ENCODE measurements at places on chromosomes 5 and 9. TPM values are rescaled to one million over a fixed set of nuclear protein-coding genes. Genes with fewer than 3 reads are reported as not detected.

DNA sequence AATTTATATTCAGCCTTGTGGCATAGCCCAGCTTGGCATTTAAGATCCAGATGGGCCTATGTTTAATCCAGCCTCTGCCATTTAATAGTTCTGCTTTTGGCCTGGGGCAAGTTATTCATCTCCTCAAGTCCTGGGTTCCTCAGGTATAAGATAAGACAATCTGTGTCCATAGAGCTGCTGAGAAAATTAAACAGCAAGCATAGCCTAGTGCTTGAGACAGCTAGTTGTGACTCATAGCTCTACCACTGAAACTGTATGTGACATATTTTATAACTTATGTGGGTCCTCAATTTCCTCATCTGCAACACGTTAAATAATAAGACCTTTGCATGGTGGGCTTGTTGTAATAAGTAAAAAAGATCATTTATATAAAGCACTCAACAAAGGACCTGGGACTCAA lies 53.3 kb upstream of the ATP10B start:
- H3K27me3 ChIP-seq, result peaks cover 1% of the 10 kb centered on the region
- no peaks in the 10 kb centered on the region for H3K4me1 ChIP-seq

DNA sequence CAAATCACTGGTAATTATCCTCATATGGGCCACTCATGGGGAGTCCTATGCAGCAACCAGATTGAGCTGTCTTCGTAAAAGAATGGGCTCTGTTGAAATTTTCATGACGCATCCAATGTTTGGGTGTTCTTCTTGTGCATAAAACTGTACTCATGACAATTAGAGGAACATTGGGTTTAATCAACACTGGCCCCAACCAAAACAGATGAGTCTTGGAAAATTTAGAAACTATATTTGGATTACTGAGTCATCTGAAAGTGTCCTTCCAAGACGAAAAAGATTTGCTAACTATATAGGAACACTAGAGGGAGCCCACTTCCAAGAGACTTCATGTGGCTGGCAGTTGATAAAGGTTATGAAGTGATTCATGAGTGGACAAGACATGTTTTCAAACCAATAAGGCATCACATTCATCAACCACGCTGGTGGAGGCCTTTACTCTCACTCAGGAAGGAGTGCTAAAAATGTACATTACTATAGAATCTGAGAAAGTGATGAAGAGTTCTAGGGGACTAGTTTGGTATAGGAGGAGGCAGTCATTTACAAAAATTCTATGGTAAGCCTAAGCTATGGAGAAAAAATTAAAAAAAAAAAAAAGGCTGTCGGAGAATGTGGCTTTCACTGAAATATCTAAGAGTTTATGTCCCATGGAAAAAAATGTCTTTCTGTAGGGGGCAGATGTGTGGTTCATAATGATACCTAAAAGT lies 313.5 kb downstream of the PRDM9 start:
- H3K36me3 ChIP-seq, result no peaks in the 10 kb centered on the region
- no peaks in the 10 kb centered on the region for H3K27me3 ChIP-seq
- no peak overlapping the region for H3K4me3 ChIP-seq
- H3K27ac ChIP-seq, result no peak overlapping the region
- no peaks in the 10 kb centered on the region for H3K4me1 ChIP-seq

DNA sequence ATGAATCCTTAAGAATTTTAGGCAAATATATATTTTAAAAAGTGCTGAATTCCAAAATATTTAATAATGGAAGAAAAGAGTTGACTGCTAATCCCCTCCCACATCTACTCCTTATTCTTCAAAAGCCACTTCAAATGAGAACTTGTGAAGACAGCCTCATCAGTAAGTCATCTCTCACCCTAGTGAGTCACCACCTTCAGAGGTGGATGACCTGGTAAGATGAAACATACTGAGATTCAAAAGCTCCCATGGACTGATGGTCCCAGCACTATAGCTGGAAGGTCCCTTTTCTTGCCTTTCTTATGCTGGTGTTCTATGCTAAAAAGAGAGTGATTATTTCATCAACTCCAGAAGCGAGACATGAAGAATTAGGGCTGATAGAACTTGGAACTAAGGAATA lies 37.8 kb upstream of the SPDL1 start:
- H3K27me3 ChIP-seq, result peaks cover 48% of the 10 kb centered on the region
- no peaks in the 10 kb centered on the region for H3K36me3 ChIP-seq
- peak; percentile 18 for DNase-seq
- no peak overlapping the region for H3K4me3 ChIP-seq
- H3K27ac ChIP-seq, result no peak overlapping the region
- peaks cover 3% of the 10 kb centered on the region for H3K4me1 ChIP-seq

DNA sequence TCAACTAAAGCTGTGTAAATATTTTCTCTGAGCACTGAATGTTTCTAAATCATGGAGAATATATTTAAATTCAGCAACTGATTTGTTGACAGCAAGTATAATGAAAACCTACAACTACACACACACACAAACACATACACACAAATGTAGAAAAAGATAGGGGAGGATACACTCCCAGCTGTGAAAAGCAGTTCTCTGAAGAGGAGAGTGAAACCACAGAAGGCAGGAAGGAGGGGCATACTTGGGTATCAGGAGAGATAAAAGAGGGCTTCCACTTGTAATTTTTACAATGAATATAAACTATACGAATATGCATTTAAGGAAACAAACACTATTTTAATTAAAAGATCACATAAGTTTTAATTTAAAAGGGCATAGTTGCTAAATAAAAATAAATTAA lies 227.8 kb upstream of the SLC24A2 start:
- H3K4me1 ChIP-seq, result peaks cover 26% of the 10 kb centered on the region
- peaks cover 1% of the 10 kb centered on the region for H3K27me3 ChIP-seq
- H3K27ac ChIP-seq, result no peak overlapping the region
- no peak for DNase-seq
- peaks cover 3% of the 10 kb centered on the region for H3K36me3 ChIP-seq
- no peak overlapping the region for H3K4me3 ChIP-seq

DNA sequence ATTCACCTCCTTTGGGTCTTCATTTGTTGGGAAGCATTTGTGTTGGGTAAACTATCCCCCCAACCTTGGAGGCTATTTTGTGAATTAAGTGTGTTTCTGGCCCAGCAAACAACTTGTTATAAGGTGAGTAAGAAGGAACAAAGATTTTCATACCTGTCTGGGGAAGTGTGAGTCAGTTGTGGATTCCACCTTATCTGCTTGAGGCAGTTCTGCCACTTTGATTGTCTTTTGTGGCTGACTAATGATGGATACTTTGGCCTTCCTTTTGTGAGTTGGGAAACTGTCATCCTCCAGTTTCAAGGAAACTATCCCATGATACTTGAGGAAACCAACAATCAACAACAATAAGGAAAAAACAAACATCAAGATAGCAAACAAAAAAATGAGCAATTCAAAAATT lies 24.6 kb upstream of the CER1 start:
- no peak overlapping the region for H3K27ac ChIP-seq
- no peak overlapping the region for H3K4me3 ChIP-seq
- peaks cover 11% of the 10 kb centered on the region for H3K4me1 ChIP-seq
- H3K36me3 ChIP-seq, result no peaks in the 10 kb centered on the region

DNA sequence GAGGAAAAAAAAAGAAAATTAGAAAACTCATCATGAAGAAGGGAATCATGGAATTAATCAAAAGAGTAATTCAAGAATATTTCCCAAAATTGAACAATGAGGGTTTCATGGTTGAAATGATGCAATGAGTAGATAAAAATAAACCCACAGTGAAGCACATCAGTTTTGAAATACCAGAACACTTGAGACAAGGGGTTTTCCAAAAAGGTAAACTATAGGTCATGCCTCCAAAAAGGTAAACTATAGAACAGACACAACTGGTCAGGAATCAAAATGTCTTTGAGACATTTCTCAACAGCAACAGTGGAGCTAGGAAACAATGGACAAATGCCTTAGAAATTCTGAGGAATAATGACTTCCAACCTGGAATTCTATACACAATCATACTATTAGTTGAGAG lies 60.2 kb upstream of the PCSK5 start:
- H3K27ac ChIP-seq, result no peak overlapping the region
- peaks cover 5% of the 10 kb centered on the region for H3K27me3 ChIP-seq
- no peak for DNase-seq
- H3K4me3 ChIP-seq, result no peak overlapping the region

GRCh38 chr9:123550012-123550411 lies 194.0 kb downstream of the CRB2 start:
- H3K27me3 ChIP-seq, result no peaks in the 10 kb centered on the region
- H3K4me3 ChIP-seq, result no peak overlapping the region
- peaks cover 24% of the 10 kb centered on the region for H3K4me1 ChIP-seq
- H3K36me3 ChIP-seq, result peaks cover 1% of the 10 kb centered on the region
- no peak overlapping the region for H3K27ac ChIP-seq
- no peak for DNase-seq

DNA sequence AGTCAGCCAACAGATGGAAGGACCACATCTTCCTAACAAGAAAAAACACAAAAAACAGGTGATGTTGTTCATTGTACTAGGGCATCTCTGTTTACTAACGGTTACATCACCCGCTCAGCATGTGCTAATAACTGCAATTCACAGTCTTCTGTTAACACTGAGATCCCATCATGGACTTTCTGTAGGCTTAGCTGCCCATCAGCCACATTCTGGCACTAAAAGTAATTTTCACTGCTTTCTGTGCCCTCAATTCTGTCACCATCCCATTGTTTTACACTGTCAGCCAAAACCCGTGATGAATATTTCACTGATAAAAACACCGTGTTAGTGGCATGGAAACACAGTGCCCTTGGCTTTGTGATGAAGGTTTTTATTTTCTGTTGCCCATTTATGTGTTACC lies 64.6 kb downstream of the CAST start:
- no peak for DNase-seq
- H3K4me3 ChIP-seq, result no peak overlapping the region
- H3K4me1 ChIP-seq, result peaks cover 6% of the 10 kb centered on the region
- H3K36me3 ChIP-seq, result peaks cover 18% of the 10 kb centered on the region

DNA sequence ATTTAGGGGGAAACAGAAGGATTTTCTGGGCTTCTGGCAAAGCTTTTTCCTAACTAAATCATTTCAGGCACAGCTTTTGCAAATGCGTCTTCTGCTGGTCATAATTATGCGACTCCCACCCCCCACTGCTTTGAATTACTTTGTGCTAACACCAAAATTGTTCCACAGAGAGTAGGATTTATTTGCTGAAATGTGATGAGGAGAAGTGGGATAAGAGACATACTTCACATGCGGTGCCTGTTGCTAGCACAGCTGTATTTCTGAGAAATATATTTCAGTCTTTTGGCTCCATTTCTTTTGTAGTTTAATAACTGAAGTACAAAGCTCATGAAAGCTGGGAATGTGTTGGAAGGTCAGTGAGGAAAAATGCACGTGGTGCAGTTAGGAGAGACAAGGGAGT lies 83.2 kb upstream of the TAS2R1 start:
- no peak overlapping the region for H3K4me3 ChIP-seq
- H3K4me1 ChIP-seq, result no peaks in the 10 kb centered on the region
- no peak overlapping the region for H3K27ac ChIP-seq
- H3K36me3 ChIP-seq, result no peaks in the 10 kb centered on the region
- no peaks in the 10 kb centered on the region for H3K27me3 ChIP-seq

DNA sequence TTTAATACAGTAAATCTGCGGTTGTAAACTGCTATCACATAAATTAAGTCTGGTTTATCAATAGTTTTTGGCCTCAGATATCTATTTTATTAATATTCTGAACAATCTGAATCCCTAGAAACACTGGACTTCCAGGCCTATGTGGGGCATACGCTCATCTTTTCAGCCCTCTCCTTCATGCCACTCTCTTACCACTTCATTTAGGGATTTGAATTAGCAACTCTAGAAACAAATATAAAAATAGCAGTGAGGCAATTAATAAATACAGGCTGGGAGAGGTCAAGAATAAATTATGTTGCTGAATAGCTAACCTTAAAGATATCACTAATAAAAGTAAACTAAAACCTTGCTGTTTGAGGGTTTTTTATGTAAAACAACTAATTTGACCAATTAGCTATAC lies 480.3 kb upstream of the CD180 start:
- H3K4me3 ChIP-seq, result no peak overlapping the region
- H3K36me3 ChIP-seq, result no peaks in the 10 kb centered on the region
- no peaks in the 10 kb centered on the region for H3K27me3 ChIP-seq
- no peaks in the 10 kb centered on the region for H3K4me1 ChIP-seq
- no peak overlapping the region for H3K27ac ChIP-seq

DNA sequence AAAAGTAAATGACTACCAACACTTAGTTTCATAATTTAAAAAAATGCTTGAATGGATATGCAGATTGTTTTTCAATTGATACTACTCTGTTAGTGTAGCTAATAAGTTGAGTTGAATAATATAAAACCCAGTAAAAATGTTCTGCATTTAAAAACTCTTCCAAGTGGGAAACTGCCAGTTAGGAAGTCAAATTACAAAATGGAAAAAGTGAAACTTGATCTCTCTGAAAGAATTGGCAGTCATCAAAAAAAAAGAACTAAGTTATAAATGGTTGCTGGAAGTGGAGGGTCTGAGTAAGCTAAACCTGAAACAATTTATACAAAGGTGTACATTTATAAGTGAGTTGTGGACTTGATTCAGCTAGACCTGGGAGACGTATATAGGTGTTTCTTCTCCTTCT lies 52.4 kb downstream of the VCAN start:
- H3K27ac ChIP-seq, result no peak overlapping the region
- no peak overlapping the region for H3K4me3 ChIP-seq
- H3K27me3 ChIP-seq, result peaks cover 4% of the 10 kb centered on the region
- no peak for DNase-seq
- H3K36me3 ChIP-seq, result no peaks in the 10 kb centered on the region

DNA sequence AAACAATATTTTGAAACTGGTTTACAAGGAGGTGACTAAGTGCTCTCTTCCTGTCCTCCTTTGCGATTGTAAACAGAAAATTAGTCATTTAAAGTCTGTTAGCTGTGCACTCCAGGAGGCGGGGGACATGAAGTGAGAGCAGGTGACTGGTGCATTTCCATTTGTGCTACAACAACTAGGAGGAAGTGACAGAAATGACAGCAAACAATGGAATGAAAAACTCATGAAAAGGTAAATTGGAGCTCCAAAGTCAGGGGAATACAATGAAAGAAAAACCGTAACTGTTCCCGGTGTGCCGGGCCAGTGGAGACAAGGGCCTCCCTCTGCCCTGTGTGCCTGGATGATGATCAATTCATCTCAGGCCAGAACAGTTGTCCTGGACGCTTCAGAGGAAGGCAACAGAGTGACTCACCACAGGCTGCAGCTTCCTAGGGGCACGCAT lies 439.9 kb downstream of the GADD45G start:
- DNase-seq, result peak; percentile 61
- no peak overlapping the region for H3K4me3 ChIP-seq
- H3K27ac ChIP-seq, result peak overlapping the region; percentile 4
- peaks cover 3% of the 10 kb centered on the region for H3K27me3 ChIP-seq
- H3K36me3 ChIP-seq, result no peaks in the 10 kb centered on the region
- peaks cover 23% of the 10 kb centered on the region for H3K4me1 ChIP-seq

GRCh38 chr9:135960411-135961276 lies 529 bp downstream of the UBAC1 start:
- H3K36me3 ChIP-seq, result no peaks in the 10 kb centered on the region
- H3K4me3 ChIP-seq, result peak overlapping the region; percentile 87
- peak; percentile 21 for DNase-seq
- peak overlapping the region; percentile 66 for H3K27ac ChIP-seq

- DNase-seq, result no peak
- no peaks in the 10 kb centered on the region for H3K4me1 ChIP-seq
- no peak overlapping the region for H3K4me3 ChIP-seq
- no peaks in the 10 kb centered on the region for H3K36me3 ChIP-seq
- no peak overlapping the region for H3K27ac ChIP-seq
- no peaks in the 10 kb centered on the region for H3K27me3 ChIP-seq
Observed at GRCh38 chr9:94139672-94140417, 55.6 kb downstream of the PTPDC1 start.

LCNL1 gene
- not detected for total RNA-seq

SOHLH1 gene
- not detected for total RNA-seq

ANXA6 gene
- 443 TPM for total RNA-seq

SLC26A2 gene
- total RNA-seq, result 6.2 TPM

IRX4 gene
- not detected for total RNA-seq

FBLL1 gene
- total RNA-seq, result 0.15 TPM

MARVELD2 gene
- 0.31 TPM for total RNA-seq

OLFML2A gene
- total RNA-seq, result not detected

SERF1A gene
- 16.3 TPM for total RNA-seq

Data from activated CD4-positive, alpha-beta memory T cell treated with anti-CD3 and anti-CD28 coated beads for 36 hours (primary cell).